LoVo (cell line): ENCODE measurements at places on chromosomes 6 and 20.

DNA sequence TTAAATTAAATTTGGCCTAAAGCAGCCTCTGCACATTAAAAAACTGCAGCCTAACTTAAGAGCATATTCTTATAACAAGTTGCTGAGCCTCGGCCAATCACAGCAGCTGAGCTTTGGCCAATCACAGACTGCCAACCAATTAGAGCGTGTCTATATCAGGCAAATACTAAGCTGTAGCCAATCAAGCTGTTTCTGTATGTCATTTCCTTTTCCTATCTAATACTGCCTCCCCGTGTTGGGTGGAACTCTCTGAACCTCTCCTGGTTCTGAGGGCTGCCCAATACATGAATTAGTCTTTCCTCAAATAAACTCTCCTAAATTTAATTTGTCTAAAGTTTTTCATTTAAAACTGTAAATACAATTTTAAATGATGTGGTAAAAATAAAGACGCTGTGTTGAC, 3.9 kb upstream of the TMEM244 start:
- no peak for DNase-seq

GRCh38 chr20:39829661-39830060, 859.4 kb downstream of the MAFB start:
- no peak for DNase-seq

DNA sequence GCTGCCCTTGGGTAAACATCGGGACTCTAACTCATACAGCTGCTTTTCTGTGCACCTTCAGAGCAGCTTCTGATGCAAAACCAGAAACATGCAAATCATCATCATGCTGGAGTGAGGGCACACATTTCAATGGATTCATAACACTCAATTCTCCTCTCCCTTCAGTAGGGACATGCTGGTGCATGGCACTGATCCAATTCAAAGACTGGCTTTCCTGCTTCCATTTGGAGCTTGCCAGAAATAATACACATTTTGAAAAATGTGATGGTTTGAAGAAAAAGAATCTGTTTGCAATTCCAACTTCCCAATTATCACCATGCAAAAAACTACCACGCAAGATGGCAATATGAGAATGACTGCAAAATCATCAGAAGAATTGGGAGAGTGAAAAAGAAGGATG, 65.2 kb upstream of the PDE10A start:
- no peak for DNase-seq

GRCh38 chr20:61263084-61263695, 11.1 kb downstream of the CDH4 start:
- no peak for DNase-seq
